ENCODE measurements at places on chromosomes 4 and X. TPM values are rescaled to one million over a fixed set of nuclear protein-coding genes. Genes with fewer than 3 reads are reported as not detected.

The LAMP2 gene
- 31.7 TPM for total RNA-seq

DNA sequence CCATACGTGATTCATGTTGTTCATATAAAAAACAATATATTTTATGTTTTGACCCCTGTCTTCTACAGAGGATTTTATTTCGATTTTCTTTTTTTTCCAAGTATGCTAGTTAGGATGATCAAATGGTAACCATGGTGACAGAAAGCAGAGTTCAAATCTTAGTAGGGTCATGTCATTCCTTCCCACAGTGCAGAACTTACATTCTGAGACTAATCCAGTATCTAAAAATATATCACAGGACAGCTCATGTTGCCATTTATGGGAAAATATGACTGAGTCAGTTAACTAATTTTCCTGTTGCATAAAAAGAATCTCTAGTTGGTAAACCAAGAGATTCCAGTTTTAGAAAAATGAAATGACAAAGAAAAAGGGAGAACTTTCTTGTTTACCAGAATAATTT, 209.5 kb downstream of the PARM1 start:
- no peak for DNase-seq

- DNase-seq = no peak
These were observed 115.5 kb downstream of the JADE1 start for GRCh38 chr4:128924951-128925350.

- DNase-seq = no peak
These were observed 36.6 kb downstream of the MAGEE2 start for GRCh38 chrX:75748431-75748830.

GRCh38 chr4:111776561-111776960, 368.7 kb upstream of the FAM241A start:
- no peak for DNase-seq

The SMARCA1 gene
- 56.8 TPM for total RNA-seq

GRCh38 chr4:71206763-71207162, 132.1 kb upstream of the SLC4A4 start:
- DNase-seq = no peak

- no peak for DNase-seq
These were observed 426.9 kb upstream of the BOD1L1 start for GRCh38 chr4:14054391-14054790.

- DNase-seq = no peak
These were observed 834.7 kb downstream of the RAPGEF2 start for GRCh38 chr4:159937595-159937994.

- no peak for DNase-seq
These were observed 300.1 kb downstream of the NAF1 start for GRCh38 chr4:162866565-162866964.

- DNase-seq = no peak
These were observed 36.3 kb downstream of the POU4F2 start for GRCh38 chr4:146674829-146675570.

DNA sequence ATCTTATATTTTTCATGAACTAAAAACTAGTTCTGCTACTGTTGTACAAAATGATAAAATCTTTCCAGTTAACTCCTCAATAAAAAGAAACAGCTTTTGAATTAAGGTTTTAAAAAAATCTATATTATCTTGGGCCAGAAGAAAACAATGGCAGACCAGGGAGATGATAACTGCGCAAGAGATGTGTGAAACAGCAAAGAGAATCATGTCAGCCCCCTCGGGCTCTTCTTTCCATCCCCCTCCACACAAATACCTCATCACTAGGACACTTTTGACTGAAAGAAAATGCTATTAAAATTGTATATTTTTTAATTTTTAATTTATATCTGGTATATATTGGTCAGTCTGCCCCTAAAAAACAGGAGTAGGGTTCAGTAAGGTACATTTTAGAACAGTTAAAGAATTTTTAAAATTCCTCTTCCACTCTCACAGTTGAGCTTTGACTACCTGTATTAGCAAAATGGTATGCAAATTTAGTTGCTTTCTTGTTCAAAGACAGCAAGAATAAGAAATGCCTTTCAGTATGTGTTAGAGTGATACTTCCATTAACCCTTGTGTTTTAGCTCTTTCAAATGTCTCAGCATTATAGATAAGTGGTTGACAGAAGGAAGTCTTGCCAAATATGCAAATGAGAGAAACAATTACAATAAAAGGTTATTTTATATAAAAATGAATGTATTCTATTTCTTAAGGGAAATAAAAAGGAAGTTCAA, 36.4 kb upstream of the LCORL start:
- DNase-seq = no peak

Measured in H7 (cell line).